AG04449 (cell line): ENCODE measurements at places on chromosomes 7 and 10.

GRCh38 chr7:15228831-15229230 lies 326.3 kb upstream of the DGKB start:
- DNase-seq = no peak

DNA sequence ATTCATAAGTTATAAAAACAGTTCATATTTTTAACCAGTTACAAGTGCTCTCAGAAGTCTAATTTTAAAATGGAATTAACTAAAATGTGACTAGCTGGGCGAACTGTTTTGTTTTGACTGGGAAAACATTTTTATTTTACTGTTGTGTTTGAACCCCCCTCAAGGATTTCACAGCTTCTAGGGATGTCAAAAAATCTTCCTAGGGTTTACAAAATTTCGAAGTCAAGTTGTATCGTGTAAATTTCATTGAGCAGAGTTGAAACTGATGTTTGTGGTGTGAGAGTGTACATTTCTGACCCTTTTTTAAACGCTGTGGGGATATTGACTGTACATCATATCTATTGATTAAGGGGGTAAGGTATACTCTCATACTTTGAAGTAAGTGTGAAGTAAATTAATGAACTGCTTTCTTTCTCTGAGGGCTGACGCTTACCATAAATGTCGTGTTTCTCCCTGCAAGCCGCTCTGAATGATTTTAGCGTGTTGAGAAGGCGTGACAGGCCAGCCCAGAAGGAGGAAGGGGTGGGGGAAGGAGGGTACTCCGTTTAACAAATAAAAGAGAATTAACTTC lies 1.8 kb upstream of the SP8 start:
- DNase-seq = no peak

- DNase-seq = no peak
Observed at GRCh38 chr10:56763090-56763489, 402.0 kb upstream of the ZWINT start.

GRCh38 chr10:132036153-132036886 lies 29.4 kb upstream of the JAKMIP3 start:
- DNase-seq = no peak

DNA sequence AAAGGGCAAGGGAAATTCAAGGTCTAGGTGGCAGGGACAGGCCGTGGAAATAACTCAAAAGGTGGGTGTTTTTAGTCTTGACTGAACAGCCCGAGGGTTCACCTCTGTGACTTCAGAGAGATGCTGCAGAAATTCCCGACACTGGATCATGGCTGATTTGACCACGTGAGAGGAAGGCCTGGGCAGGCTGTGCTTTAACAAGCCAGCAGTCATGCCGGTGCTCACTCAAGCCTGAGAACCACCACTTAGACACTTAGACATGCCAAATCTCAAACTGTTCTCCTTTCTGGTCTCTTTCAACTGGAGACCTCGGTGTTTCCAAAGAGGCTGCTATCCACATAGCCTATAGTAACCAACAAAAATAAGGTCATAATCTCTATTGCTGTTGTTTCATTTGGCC lies 15.4 kb downstream of the TECTB start:
- DNase-seq = no peak

- no peak for DNase-seq
Observed at GRCh38 chr7:107693396-107693795, 32.8 kb downstream of the SLC26A4 start.

DNA sequence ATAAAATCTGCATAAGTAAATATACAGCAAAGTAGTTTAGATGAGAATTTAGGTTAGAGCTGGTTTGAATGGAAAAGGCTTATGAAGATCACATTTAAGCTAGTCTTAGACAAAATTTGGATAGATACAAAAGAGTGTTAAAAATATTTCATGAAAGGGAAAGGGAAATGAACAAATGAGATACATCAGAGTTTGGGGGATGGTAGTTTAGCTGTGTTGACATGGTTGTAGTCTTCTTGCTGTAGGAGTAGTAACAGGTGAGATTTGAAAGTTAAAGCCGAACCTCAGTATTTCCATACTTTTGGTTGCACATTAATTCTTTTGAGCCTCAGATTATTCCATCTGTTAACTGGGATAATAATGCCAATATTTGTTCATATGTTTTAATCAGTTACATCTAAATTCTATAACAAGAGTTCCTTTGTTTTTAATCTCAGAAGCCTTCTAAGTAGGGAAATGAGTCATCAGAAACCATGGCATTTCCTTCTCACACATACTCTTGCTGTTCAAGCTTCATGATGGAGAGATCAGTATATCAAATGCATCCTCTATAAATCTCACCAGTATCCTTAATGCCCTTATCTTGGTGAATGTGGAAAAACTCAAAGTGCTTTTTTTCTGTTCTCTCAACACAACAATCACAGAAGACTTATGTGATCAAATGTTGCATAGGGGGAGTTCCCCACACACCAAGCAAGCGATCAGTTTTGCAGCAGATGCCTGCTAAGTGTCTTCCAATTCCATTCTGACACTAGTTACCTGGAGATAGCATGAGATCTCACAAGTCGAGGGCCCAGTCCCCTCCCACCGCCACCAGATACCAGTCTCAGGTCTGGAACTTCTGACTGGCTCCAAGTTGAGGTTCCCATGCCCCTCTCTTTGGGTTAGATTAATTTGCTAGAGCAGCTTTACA lies 84.7 kb downstream of the MAPK8 start:
- DNase-seq = no peak

- DNase-seq = no peak
Observed at GRCh38 chr7:139403601-139404000, 43.9 kb downstream of the LUC7L2 start.

GRCh38 chr7:11228515-11228914 lies 254.8 kb downstream of the PHF14 start:
- DNase-seq = no peak

GRCh38 chr7:73478549-73478948 lies 43.5 kb downstream of the BAZ1B start:
- DNase-seq = no peak

DNA sequence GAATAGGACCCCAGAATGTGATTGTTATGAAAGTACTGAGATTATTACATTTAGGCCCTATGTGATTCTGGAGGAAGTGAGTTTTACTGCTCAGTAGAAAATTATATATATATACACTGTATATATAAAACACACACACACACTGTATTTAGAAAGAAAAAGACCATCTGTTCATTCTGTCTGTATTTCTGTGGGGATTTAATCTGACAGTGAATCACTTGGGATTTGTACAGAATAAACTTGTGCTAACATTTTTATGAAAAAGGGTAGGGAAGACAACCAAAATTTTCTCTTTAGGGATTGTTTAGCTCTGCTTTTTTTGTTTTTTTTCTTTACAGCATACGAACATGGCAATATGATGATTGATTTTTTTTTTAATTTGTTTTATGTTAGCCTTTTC lies 142.7 kb downstream of the EXOC4 start:
- DNase-seq = no peak

GRCh38 chr10:112390125-112390703 lies 16.3 kb downstream of the ACSL5 start:
- DNase-seq = no peak

DNA sequence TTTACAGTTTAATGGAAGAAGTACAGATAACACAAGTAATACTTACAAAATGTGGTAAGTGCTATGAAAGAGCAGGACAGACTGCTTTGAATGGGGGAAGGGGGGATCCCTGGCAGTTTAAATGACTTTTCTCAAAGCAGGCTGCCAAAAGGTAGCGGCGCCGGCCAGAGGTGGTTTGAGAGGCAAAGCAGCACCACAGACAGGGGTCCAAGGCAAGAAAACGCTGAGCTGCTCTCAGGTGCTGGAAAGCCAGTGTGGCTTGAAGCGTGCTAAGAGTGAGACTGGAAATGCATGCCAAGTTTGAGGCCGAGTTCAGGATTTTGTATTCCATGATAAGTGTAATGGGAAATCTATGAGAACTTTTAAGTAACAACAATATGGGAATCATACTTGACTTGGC lies 437.7 kb downstream of the AUTS2 start:
- DNase-seq = no peak

- DNase-seq = no peak
Observed at GRCh38 chr10:98029149-98030092, 1.0 kb downstream of the CRTAC1 start.

DNA sequence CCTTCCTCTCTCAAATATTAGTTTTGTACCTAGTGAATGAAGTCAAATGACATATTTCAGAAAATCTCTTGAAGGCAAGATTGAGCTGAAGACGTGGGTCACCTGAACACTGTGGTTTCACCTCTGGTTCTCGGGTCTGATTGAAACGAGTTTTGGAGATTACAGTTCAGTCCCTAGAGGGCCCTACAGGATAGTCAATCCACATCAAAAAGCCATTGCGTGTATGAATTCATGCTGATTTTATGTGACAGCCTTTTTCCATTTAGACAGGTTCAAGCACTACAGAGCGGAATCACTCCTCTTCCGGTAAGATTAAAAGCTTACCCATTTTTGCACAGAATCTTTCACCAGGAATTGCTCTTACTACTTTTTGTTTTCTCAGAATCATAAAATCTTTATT lies 62.2 kb downstream of the VIM start:
- DNase-seq = no peak

- no peak for DNase-seq
Observed at GRCh38 chr7:90569368-90569767, 26.8 kb upstream of the CDK14 start.

- DNase-seq = no peak
Observed at GRCh38 chr10:123526356-123527064, 139.6 kb upstream of the GPR26 start.

DNA sequence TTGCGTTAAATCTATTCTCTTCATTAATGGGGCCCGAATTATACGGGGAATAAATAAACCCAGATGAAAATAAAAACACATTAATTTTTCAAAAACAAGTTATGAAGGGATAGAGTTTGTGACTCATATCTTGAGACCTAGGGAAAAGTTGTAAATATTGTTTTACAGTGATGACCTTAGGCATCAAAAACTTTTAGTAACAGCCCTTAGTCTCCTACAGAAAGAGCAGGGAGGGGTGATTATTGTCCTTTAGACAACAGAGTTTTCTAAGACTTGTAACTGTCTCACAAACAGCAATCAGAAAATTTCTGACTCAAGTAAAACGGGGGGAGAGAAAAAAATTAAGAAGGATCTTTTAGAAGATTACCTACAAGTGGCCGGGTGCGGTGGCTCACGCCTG lies 102.7 kb downstream of the COL28A1 start:
- DNase-seq = no peak

- DNase-seq = peak; percentile 88
Observed at GRCh38 chr10:113026679-113027078, 76.6 kb downstream of the TCF7L2 start.

- no peak for DNase-seq
Observed at GRCh38 chr7:159237022-159237653, 92.5 kb upstream of the VIPR2 start.

DNA sequence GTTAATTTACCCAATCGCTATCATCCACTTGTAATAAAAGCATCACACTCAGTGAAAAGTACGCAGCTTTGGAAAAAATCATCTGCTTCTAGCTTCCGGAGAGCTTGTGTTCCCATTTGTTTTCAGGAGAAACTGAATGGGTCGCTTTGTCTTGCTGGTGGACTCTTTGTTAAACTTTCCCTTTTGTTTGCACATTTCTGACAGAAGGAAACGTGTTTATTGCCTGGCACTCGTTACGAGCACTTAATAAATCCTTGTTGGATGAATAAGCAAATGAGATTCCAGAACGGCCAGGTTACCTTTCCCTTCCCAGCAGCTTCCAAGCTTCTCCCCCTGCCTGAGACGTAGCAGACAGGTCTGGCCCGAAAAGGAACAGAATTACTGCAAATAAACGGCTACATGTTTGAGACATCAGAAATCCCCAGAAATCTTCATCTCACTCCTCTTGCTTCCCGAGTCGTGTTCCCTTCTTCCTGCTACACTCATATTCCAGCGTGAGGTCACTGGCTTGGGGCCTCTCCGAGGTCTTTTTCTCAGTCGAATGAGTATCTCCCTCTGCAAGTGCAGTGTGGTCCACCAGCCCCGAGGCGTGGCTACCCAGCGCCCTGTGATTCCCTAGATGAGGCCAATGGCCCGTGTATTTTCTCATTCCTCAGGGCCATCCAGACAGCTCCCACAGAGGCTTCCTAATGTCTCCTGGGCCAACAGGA lies 167.2 kb downstream of the FRMD4A start:
- DNase-seq = no peak

- no peak for DNase-seq
Observed at GRCh38 chr10:6621536-6621935, 41.5 kb upstream of the PRKCQ start.

DNA sequence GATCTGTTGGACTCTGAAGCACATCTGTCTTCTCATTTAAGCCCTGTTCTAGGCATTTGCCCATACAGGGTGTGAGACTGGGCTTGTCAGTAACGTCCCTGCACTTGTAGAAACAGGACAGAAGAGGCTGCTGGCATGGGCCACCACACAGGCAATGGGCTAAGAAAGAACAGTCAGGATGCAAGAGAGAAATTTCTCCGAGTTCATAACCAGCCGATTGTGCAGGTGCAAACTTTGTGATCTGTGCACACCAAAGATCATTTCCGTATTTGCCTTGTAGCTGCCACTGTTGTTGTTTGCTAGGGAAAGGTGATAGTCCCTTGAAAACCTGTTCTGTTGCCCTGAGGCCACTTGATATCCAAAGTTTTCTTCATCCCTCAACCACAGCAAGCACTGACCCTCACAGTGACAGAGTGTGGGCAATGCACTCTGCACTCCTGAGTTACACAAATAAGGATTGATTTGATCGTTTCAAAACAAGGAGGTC lies 20.3 kb downstream of the KLF6 start:
- no peak for DNase-seq

GRCh38 chr10:95792874-95793285 lies 36.9 kb downstream of the ENTPD1 start:
- peak; percentile 60 for DNase-seq
